Endodermal cell (in vitro differentiated cells): ENCODE measurements at places on chromosomes 12 and 14.

- no peaks in the 10 kb centered on the region for H3K27me3 ChIP-seq
- no peaks in the 10 kb centered on the region for H3K36me3 ChIP-seq
- no peak overlapping the region for H3K4me3 ChIP-seq
Measured at GRCh38 chr12:54716261-54716660, 68.1 kb upstream of the DCD start.

DNA sequence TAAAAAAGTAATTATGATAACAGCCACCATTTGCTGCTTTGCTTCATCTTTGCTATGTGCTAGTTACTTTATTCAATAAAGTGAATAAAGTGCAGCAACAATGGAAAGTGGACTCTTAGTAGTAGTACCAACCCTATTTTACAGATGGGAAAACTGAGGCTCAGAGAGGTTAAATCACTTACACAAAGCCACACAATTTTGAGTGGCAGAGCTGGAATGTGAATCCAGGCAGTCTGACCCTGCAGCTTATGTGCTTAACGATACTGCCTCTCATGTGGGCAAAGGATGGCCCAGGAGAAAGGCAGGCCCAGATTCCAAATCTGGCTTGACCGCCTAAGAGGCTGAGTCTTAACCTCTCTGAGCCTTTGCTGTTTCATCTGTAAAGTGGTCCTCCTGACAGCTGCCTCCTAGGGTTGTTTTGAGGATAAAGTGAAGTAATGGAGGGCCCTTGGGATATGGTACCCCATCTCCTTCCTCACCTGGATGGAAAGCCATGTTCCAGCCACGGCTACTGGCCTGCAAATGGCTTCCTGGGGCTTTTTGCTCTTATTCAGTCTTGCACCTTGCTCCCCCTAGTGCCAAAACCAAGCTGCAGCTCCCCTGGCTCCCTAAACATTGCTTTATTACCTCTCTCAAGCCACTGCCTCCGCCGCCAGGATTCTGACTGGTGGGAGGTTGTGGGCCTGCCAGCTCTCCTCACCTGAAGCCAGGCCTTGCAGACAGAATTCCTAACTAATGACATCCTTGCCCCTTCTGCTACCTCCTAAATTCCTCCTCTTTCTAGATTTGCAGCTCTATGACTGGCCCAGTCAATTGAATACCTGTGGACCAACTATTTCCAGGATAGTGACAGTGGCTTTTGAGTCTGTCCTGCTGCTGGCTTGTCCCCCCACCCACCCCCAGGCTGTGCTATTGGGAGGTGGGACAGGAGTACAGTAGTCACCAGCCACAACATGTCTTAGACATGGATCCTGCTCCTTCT lies 283.3 kb upstream of the PWP1 start:
- H3K27me3 ChIP-seq = no peaks in the 10 kb centered on the region
- H3K4me3 ChIP-seq = no peak overlapping the region
- no peak overlapping the region for H3K27ac ChIP-seq

- no peak overlapping the region for H3K27ac ChIP-seq
- DNase-seq = no peak
Measured at GRCh38 chr12:46432325-46432724, 59.8 kb upstream of the SLC38A2 start.

GRCh38 chr14:37992499-37992898 lies 215.2 kb upstream of the SSTR1 start:
- no peaks in the 10 kb centered on the region for H3K36me3 ChIP-seq
- no peaks in the 10 kb centered on the region for H3K4me1 ChIP-seq
- no peak for DNase-seq
- no peaks in the 10 kb centered on the region for H3K27me3 ChIP-seq

DNA sequence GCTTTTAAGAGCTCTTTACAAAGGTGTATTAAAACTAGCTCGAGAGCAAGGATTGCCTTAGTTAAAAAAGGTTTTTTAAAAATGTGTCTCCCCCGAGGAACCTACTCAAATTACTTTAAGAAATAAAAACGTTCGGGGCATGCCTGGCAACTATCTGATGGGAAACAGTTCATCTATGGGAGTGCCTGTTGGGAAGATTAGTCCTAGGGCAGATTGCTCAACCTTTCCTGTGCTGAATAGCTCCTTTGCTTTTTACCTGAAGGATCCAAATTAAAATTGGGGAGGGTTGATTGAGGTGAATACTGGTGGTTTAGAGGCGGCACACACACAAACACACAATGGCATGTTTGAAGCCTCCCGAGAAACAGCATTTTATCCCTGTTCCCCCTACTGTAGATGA lies 541.4 kb upstream of the ATP2B1 start:
- DNase-seq = no peak
- H3K36me3 ChIP-seq = no peaks in the 10 kb centered on the region
- no peaks in the 10 kb centered on the region for H3K4me1 ChIP-seq
- no peak overlapping the region for H3K27ac ChIP-seq
- no peak overlapping the region for H3K4me3 ChIP-seq
- H3K27me3 ChIP-seq = peaks cover 39% of the 10 kb centered on the region

DNA sequence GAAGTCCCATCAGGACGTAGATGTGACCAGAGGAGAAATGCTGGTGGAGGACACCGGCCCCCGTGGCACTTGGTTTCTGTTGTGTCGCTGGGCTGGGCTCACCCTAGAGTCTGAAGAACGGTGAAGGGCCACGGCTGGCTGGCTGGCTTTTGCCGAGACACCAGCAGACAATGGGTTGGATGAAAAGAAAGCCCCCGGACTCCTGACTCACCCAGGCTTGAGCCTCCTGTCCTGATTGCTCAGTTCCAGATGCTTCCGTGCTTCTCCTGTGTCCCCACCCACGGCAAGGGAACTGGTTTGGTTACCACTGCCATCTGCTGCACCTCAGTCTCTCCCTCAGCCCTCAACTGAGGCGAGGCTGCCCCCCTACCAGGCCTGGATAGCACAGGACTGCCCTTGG lies 10.4 kb upstream of the ENDOU start:
- H3K36me3 ChIP-seq = no peaks in the 10 kb centered on the region
- no peak for DNase-seq
- H3K27ac ChIP-seq = no peak overlapping the region
- no peaks in the 10 kb centered on the region for H3K4me1 ChIP-seq
- H3K27me3 ChIP-seq = no peaks in the 10 kb centered on the region
- no peak overlapping the region for H3K4me3 ChIP-seq

DNA sequence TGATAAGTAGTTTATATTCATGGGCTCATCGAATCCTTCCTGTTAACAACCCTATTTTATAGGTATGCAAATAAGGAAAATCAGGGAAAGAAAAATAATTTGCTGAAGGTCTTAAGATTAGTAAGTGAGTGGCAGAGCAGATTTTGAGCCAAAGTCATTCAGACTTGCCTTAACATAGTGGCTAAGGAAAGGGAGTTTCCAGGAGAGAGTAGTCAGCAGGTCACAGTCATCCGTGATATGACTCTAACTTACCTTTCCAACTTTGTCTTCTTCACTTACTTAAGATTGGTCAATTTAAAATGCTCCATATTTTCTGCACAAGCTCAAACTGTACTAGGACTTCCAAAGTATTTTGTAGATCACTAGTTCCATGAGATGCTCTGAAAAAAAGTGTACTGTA lies 46.6 kb downstream of the AKAP6 start:
- no peaks in the 10 kb centered on the region for H3K36me3 ChIP-seq
- H3K4me3 ChIP-seq = no peak overlapping the region
- no peak for DNase-seq
- no peak overlapping the region for H3K27ac ChIP-seq
- H3K4me1 ChIP-seq = peaks cover 7% of the 10 kb centered on the region

GRCh38 chr12:91413581-91414546 lies 231.2 kb upstream of the DCN start:
- no peak for DNase-seq
- no peaks in the 10 kb centered on the region for H3K36me3 ChIP-seq
- H3K27me3 ChIP-seq = no peaks in the 10 kb centered on the region
- no peak overlapping the region for H3K27ac ChIP-seq
- no peaks in the 10 kb centered on the region for H3K4me1 ChIP-seq
- H3K4me3 ChIP-seq = no peak overlapping the region

DNA sequence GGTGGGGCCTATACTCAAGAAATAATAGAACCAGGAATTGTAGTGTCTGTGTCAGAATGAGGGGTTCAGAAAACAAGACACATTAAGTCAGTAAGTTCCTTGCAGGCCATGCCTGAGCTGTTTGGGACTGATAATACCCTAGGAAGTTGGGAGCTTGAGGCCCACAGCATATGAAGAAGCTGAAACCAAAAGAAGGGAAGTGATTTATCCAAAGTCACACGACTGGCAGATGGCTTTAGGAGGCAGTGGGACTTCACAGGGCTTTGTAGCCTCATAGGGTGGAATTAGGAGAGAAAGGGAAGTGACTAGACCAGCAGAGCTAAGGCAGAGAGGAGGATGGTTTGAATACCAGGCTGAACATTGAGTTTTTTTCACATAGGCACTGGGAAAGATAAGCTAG lies 56.6 kb upstream of the SRSF5 start:
- no peak overlapping the region for H3K27ac ChIP-seq
- H3K4me1 ChIP-seq = peaks cover 22% of the 10 kb centered on the region
- DNase-seq = no peak
- no peak overlapping the region for H3K4me3 ChIP-seq
- peaks cover 16% of the 10 kb centered on the region for H3K36me3 ChIP-seq

DNA sequence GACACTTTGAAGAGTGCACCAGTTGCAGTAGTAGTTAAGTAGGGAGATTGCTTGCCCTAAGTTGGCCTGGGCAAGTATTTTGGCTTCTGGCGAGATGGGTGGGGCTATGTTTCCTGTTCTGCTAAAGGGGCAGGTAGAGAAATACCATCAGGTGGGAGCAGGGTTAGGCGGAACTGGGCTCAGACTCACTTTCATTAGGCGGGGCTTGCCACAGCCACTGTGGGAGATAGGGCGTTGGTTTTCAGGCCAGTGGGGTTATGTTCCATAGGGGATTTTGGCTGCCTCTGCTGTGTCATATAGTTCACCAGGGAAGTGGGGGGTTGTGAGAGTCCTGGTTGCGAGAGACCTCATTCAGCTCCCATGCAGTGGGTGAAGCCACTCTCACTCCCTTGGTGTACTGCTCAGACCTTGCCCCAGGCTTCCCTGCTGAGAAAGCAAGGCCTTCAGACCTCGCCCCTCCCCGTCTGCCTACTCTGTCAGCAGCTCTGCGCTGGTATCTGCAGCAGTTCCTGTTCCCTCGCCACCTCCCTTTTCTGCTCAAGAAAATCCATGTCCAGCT lies 43.3 kb downstream of the AEBP2 start:
- H3K4me3 ChIP-seq = no peak overlapping the region
- H3K4me1 ChIP-seq = no peaks in the 10 kb centered on the region
- H3K27me3 ChIP-seq = no peaks in the 10 kb centered on the region
- DNase-seq = peak; percentile 83
- no peak overlapping the region for H3K27ac ChIP-seq
- peaks cover 54% of the 10 kb centered on the region for H3K36me3 ChIP-seq

DNA sequence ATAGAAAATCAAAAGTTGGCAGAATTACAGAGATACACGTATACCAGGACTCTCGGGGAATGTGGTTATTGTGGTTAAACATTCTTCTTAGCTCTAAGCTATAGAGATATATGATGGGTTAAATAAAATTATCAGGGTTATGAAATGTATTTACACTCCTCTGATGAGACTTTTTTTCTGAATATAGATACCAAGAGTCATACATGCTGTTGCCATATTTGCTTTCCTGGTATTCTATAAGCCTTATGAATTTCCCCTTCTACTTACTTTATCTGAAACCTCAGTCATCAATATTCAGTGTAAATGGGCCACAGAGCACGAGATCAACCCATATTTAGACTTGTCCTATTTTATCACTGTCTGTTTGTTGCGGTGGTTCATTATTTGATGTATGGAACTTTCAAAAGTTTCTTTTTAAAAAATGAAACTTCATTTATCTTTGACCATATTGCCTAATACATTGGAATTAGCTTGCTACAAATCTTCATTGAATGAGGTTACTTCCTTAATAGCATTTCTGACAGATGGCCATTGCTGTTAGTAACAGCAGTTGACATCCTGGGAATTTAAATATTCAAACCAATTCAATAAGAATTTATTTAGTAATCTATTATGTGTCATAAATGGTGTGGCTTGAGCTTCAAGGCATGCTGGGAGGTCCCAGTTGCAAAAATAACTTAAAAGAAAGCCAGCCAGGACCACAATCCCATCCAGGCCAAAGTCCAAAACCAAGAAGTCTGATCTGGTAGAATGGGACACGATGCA lies 393.5 kb downstream of the PCNX1 start:
- H3K27ac ChIP-seq = no peak overlapping the region
- H3K4me3 ChIP-seq = no peak overlapping the region
- H3K4me1 ChIP-seq = no peaks in the 10 kb centered on the region
- DNase-seq = no peak

DNA sequence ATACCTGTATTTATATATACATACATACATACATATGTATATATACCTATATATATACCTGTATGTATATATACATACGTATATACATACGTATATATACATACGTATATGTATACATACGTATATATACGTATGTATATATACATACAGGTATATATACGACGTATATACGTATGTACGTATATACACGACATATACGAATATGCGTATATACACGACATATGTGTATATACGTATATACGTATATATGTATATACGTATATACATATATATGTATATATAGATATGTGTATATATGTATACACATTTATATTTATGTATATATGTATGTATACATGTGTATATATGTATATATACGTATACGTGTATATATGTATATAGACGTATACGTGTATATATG lies 92.7 kb upstream of the ABCD2 start:
- H3K36me3 ChIP-seq = no peaks in the 10 kb centered on the region
- no peak for DNase-seq
- H3K4me3 ChIP-seq = no peak overlapping the region
- no peaks in the 10 kb centered on the region for H3K4me1 ChIP-seq

GRCh38 chr12:112762753-112763152 lies 28.8 kb upstream of the RPH3A start:
- peak; percentile 33 for DNase-seq
- no peaks in the 10 kb centered on the region for H3K4me1 ChIP-seq
- no peaks in the 10 kb centered on the region for H3K36me3 ChIP-seq
- no peak overlapping the region for H3K27ac ChIP-seq
- H3K4me3 ChIP-seq = no peak overlapping the region
- H3K27me3 ChIP-seq = peaks cover 4% of the 10 kb centered on the region

GRCh38 chr12:117807946-117808345 lies 160.8 kb downstream of the KSR2 start:
- H3K27ac ChIP-seq = no peak overlapping the region
- H3K4me3 ChIP-seq = no peak overlapping the region
- DNase-seq = no peak
- peaks cover 5% of the 10 kb centered on the region for H3K4me1 ChIP-seq

GRCh38 chr14:72613231-72613974 lies 280.5 kb downstream of the DPF3 start:
- no peaks in the 10 kb centered on the region for H3K36me3 ChIP-seq
- no peak overlapping the region for H3K4me3 ChIP-seq
- H3K27ac ChIP-seq = no peak overlapping the region

GRCh38 chr12:11876307-11876706 lies 194.4 kb upstream of the BCL2L14 start:
- peaks cover 15% of the 10 kb centered on the region for H3K36me3 ChIP-seq
- H3K27me3 ChIP-seq = no peaks in the 10 kb centered on the region
- H3K27ac ChIP-seq = no peak overlapping the region
- peaks cover 7% of the 10 kb centered on the region for H3K4me1 ChIP-seq
- no peak for DNase-seq

- peaks cover 41% of the 10 kb centered on the region for H3K36me3 ChIP-seq
- H3K27ac ChIP-seq = no peak overlapping the region
- H3K4me3 ChIP-seq = no peak overlapping the region
- no peak for DNase-seq
Measured at GRCh38 chr12:77054851-77055250, 10.5 kb downstream of the E2F7 start.
